Mucosa of descending colon (tissue), 3 donors: ENCODE measurements at places on chromosomes 3 and 15. TPM values are rescaled to one million over a fixed set of nuclear protein-coding genes. Genes with fewer than 3 reads are reported as not detected.

CLRN1 gene
- total RNA-seq: not detected

IL17RD gene
- 14.8 TPM for total RNA-seq

ZNF609 gene
- total RNA-seq: 29.5 TPM

LRRC31 gene
- 63.8 TPM for total RNA-seq

NR1I2 gene
- 79.1 TPM for total RNA-seq

BFSP2 gene
- total RNA-seq: not detected

C2CD4A gene
- total RNA-seq: 0.28 TPM
